ENCODE measurements at places on chromosomes 5 and 9.

- no peak for DNase-seq
Measured at GRCh38 chr5:127038550-127038949, 8.2 kb upstream of the MARCHF3 start.

GRCh38 chr5:95590880-95591279 lies 29.0 kb upstream of the GPR150 start:
- no peak for DNase-seq

GRCh38 chr5:68285851-68286611 lies 70.5 kb downstream of the PIK3R1 start:
- DNase-seq, result no peak

DNA sequence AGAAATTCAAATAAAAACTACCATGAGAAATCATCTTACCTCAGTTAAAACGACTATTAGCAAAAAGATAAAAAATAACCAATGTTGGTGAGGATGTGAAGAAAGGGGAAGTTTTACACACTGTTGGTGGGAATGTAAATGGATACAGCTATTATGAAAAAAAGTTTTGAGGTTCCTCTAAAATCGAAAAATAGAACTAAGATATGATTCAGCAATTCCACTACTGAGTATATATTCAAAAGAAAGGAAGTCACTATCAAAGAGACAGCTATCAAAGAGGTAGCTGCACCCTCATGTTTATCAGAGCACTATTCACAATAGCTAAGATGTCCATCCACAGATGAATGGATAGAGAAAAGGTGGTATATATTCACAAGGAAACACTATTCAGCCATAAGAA lies 1888.4 kb downstream of the MAT2B start:
- no peak for DNase-seq

DNA sequence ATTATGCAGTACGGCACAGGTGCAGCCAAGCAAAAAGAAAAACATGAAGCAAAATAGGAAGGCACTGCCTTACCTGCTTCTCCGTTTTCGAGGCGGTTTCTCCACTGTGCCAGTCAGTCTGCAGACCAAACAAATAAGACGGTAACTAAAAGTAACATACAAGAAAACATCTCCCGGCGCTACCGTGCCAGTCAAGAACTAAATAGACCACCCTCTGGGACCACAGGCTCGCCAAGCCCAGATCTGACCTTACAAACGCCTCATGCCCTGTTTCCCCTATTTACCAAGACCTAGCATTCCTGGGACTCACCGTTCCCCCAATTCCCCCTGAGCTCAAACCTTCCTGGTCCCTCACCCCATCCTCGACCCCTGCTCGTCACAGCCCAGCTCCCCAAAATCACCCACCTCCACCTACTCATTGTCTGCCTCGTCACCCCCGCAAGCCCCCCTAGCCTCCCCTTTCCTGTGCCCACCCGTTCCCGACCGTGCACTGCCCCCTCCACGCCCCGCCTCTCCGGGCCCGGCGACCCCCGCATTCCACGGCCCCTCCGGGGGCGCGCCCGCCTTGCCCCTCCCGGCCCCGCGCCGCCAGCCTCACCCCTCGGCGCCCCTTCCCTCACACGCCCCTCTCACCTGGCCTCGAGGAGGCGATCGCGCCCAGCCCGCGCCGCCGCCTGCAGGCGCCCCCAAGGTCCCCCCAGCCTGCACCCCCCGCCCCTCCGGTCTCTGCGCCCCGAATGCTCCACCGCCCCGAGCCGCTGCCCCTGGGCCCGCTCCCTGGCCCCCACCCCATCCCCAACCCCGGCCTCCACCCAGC lies 560 bp downstream of the SCAI start:
- DNase-seq, result no peak

- no peak for DNase-seq
Measured at GRCh38 chr5:181167814-181168488, 20.6 kb downstream of the OR2V2 start.

DNA sequence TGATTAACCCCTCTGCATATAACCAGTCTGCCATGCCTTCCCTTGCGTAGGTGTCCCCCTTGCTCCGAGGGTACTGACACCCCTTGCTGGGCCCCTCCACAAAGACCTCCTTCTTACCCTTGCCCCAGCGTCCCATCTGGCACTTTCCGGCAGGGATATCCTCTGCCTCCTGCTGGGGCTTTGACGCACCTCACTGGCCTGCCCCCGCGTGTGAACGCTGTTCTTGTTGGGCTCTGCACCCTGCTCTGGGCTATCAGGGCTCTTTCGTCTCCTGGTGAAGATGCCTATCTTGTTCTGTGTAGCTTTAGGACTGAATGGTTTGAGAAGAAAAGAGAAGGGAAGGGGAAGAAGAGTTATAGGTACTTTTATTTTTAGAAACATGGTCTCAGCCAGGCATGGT lies 53.0 kb downstream of the SUB1 start:
- no peak for DNase-seq

- DNase-seq, result no peak
Measured at GRCh38 chr9:4850603-4851310, 58.0 kb downstream of the RCL1 start.

DNA sequence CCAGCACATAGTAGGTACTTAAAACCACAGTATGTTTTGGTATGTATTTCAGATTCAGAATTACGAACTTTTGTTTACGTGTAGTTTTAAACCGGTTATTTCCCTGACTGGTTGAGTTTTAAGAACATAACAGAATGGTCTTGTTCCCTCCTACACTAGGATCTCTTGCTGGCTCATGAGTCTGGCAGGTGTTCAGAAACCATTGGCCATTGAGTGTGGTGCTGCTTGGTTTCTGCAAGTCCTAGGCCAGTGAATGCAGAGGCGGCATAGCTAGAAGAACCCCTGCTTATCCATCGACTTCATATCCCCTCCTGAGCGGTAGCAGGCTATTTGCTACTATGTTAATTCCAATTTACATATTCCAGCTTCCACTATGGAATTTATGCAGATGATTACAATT lies 65.6 kb downstream of the GPR21 start:
- no peak for DNase-seq

GRCh38 chr9:129253803-129254381 lies 75.8 kb upstream of the IER5L start:
- no peak for DNase-seq

Measured in stimulated activated CD8-positive, alpha-beta memory T cell treated with anti-CD3 and anti-CD28 coated beads, Interleukin-12 subunit alpha, Interleukin-12 subunit beta, amount 100 ng/mL, for 1 hour (primary cell).